H1 (cell line): ENCODE measurements at places on chromosomes 5 and 9.
A peak's percentile ranks its signal among the peaks of the same experiment; 100 is the strongest.

DNA sequence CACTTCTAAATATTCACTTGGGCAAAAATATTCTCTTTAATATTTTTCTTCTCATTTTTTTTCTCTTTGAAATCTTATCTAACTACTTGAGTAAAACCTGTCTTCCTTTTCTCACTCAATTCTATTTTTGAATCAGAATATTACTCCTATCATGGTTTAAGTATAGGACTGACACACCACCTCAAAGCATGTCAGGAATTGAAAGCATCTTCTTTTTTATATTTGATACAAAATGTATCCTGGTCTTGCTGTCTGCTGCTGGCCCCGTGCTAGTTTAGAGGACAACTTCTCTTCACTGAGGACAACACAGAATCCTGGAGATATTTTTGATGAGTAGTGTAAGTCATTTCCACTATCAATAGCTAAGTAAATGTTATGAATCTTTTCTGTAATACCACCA, 383.6 kb downstream of the GADD45G start:
- DNase-seq, result no peak

DNA sequence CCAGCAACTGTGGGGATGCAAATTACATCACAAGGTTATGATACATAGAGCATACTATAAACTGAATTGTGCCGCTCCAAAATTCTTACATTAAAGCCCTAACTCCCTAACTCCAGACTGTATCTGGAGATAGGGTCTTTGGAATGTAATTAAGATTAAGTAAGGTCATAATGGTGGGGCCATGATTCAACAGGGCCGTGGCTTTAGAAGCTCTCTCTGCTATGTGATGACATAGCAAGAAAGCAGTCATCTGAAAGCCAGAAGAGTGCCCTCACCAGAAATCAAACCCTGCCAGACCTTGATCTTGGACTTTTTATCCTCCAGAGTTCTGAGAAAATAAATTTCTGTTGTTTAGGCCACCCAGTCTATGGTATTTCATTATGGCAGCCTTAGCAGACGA, 123.9 kb downstream of the FBXL17 start:
- no peak for DNase-seq

GRCh38 chr5:2017540-2018389, 135.0 kb upstream of the IRX4 start:
- DNase-seq, result peak; percentile 66

- DNase-seq, result no peak
Measured at GRCh38 chr5:32572778-32573480, 12.4 kb upstream of the SUB1 start.

GRCh38 chr9:74729136-74729695, 158.5 kb downstream of the TRPM6 start:
- no peak for DNase-seq

DNA sequence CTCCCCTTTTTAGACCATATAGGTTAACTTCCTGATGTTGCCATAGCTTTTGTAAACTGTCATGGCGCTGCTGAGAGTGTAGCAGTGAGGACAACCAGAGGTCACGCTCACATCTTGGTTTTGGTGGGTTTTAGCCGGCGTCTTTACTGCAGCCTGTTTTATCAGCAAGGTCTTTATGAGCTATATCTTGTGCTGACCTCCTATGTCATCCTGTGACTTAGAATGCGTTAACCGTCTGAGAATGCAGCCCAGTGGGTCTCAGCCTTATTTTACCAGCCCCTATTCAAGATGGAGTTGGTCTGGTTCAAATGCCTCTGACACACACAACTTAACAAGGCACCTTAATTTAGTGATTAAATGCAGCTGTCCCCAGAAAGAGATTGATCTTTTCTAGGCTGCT, 23.9 kb upstream of the KDM4C start:
- no peak for DNase-seq

DNA sequence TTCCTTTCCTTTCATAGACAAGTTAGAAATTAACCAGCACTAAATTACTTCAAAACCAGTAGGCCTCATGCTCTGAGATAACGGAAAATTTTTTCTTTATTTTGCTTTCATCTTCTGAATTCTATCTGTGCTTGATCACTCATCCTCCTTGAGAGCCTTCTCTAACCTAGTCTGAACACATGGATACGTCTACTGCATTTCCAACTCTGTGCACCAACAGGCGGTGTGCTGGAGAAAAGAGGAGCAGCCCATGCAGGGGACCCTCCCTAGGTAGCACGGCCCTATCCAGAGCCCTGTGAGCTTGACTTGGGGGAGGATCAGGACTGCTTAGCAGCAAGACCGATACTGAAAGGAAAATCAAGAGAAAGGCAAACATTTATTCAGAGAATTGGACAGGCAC, 149.8 kb downstream of the AUH start:
- no peak for DNase-seq

DNA sequence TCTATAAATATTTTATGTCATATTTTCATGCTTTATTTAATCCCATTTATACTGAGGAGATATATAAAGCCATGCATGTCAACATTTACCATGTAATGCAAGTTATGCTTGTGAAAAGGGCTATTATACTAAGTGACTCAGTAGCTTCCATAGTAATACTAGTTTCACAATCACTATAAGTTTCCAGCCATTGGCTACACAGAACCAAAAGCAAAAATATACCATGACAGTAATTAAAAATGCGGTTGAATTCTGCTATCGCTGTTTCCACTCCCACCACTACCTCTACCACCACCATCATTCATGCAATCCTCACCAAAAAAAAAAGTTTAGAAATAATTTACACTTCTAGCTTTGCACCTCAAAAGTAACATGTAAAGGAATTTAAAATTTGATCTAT, 60.2 kb downstream of the MLLT3 start:
- no peak for DNase-seq

GRCh38 chr5:34606101-34606500, 50.0 kb upstream of the RAI14 start:
- no peak for DNase-seq

DNA sequence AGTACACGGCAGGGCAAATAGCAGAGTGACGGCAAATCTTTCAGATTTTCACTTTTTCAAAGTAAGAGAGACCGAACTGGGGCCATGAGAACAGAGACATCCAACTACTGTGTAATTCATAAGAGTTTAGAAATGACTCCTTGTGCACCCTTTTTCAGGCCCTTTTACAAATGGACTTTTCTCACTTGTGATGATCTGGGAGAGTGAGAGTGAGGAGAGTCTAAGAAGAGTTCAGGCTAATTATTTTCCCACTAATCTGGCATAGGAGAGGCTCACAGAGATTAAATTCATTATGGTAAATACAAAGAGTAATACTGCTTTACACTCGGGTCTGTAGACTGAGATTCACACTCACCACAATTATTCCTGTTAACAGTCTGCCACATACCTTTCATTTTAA, 880 bp upstream of the CCNG1 start:
- no peak for DNase-seq

DNA sequence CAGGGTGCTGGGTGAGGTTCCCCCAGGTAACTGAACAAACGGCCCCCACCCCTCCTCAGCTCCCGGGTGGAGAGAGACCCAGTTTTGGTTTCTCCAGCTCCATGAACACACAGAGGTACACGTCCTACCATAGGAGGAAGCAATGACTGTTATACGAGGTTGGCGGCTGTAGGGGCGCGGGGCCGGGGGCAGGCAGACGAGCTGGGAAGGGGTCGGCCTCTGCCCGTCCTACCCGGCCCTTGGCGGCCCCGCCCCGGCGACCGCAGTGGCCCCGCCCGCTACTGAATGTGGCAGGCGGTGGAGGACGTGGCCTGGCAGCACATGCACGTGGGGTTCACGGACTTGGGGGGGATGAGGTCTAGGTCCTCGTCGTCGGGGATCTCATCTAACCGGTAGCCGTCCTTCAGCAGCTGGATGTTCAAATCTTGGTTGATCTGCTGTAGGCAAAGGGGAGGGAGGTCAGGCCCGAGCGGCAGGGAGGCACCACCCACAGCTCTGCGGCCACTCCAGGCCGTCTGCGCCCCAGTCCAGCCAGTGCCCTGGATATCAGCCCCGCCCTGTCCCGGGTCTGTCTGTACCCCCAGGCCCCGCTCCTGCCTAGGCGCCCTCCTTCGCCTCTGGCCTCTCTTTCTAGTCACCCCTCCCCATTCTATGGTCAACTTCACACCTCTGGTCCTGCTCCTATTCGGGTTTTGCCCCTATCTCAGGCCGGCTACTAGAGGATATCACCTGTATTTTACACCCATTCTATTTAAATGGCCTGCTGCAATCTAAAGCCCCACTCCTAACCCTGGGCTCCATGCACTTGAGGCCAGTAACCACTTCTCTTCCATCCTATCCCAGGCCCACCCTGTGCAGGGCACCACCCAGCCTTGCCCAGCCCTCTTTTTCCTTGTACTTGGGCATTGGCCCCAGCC, 24.2 kb upstream of the MYORG start:
- no peak for DNase-seq

DNA sequence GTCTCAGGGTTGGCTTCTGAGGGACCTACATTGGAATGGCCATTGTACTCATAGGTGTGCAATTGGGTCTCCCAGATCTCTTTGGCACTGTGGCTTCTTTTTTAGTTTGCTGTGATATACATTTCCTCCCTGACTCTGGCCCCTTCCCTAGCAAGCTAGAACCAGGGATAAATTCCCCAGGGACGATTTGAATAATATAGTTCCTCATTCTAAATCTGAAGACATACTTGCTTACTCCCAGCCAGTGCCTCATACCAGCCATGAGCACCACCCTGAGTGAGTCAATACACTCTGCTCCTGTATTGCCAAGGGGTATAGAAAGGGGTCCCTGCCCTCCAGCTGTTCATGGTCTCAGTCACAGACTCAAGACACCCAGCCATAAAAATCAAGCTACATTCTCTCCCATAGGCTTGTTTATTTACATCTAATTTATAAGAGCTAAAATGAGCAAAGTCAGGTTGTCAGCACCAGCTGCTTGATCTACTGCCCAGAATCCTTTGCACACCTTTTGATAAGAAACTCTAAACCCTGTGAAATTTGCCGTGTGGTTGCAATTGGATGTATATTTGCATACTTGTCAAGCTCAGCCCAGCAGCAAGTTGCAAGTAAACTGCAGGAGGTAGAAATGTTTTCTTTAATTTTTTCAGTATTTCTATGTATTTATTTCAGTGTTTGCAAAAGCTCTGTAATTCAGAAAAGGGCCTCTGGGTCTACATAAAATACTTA, 219.9 kb upstream of the IRX1 start:
- no peak for DNase-seq

DNA sequence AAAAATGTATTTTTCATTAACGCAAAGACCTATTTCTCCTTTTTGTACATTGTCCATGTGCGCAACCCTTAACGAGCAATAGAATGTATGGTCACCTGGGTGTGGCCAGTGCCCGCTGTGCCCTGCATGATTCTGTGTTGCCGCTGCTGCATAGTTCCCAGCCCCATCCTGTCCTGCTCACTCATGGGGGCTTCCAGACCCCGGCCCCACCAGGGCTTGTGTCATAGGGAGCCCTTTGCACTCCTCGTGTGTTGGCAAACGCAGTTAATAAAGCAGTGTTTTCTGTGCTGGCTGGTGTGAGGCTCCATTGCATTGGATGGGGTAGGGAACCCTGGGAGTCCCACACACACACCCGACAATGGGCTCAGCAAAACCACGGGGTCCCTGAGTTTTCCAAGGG, 49.7 kb downstream of the SAR1B start:
- no peak for DNase-seq
